HCT116 (cell line): ENCODE measurements at places on chromosomes 13 and 19. TPM values are rescaled to one million over a fixed set of nuclear protein-coding genes. Genes with fewer than 3 reads are reported as not detected.

DNA sequence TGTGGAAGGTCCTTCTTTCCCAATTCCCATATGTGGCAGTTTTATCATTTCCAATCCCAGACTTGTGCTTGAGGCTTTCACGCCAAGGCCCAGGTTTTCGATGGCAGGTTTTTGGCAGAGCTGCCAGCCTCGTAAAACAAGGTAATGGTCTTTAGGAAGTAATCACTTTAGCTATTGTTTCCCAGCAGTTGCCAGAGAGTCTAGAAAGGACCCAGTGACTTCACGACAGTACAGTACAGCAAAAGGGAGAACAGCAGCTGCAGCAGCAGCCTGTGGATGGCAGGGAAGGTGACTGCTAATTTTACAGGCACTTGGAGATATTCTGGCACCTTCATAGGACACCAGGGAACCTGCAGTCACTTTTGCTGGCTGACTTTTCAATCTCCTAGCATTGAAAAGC is 291.6 kb upstream of the MAB21L1 start:
- no peak for DNase-seq

DNA sequence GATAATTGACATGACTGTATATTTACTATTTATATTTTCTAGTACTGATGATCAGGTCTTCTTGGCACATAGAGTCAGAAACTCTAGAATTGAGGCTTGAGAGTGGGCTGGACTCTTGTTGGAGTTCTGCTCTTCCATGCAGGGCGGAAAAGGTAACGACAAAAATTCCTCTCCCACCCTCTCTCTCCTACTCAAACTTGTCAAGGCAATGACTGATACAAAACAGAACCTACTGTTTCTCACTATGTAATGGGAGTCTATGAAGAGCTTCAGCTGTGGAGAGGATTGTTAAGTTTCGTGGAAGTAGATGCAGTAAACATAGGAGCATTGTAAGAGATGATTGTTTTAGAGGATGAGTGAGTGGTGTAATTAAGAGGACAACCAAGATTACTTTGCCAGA is 8.8 kb downstream of the EDNRB start:
- DNase-seq: no peak

GRCh38 chr19:49837009-49837310 is 14.0 kb upstream of the PTOV1 start:
- DNase-seq: no peak

- DNase-seq: no peak
Measured at GRCh38 chr13:85590231-85590931, 208.8 kb downstream of the SLITRK6 start.

- no peak for DNase-seq
Measured at GRCh38 chr13:100014621-100015020, 33.0 kb downstream of the ZIC2 start.

GRCh38 chr19:7858109-7858770 is 15.9 kb downstream of the PRR36 start:
- no peak for DNase-seq

DNA sequence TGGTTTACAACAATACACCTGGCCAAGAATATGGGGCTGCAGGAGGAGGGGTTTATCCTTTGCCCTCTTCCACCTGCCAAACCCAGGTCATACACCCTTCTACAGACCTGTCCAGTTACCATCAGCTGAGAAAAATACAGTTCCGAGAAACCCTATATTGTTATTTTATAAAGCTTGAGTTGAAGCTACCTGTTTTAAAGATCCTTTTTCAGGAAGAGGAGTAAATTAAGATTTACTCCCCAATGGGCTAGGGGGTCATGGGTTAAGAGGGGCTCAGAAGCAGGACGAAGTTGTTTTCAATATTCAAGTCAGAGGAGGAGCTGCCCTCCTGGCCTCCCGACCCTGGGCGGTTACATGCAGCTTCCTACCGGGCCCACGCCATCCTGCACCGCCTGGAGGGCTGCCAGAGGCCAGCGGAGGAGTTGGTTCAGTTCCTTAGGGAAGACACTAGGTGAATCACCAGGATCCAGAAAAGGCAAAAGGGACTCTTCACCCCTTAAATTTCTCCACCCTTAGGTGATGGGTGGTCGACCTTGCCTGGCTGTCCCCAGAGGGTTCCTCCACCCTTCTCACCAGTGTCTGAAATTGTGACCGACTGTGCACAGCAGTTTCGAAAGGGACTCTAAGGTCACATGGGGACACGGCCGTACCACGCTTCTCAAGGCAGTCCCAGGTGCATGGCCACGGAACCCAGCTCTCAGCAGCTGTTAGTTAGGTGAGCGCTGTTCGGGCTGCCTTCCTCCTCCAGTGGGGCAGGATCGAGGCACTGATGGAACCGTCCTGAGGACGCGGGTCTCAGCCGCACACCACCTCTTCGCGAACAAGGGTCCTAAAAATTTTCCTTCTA is 1.2 kb downstream of the GJB2 start:
- no peak for DNase-seq

DNA sequence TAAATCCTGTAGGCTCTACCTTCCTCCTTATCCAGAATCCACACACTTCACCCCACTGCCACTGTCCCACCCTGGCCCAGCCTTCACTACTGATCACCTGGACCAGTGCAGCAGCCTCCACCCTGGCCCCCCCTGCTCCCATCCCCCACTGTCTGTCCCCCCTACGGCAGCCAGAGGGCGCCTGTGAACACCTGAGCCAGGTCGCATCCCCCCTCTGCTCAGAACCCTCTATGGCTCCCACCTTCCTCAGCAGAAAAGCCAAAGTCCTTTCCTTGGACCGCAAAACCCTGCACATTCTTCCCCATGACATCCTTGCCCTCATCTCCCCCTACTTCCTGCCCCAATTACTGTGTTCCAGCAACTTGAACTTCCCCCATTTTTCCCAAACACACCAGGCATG is 20.6 kb downstream of the ELAVL3 start:
- DNase-seq: no peak

DNA sequence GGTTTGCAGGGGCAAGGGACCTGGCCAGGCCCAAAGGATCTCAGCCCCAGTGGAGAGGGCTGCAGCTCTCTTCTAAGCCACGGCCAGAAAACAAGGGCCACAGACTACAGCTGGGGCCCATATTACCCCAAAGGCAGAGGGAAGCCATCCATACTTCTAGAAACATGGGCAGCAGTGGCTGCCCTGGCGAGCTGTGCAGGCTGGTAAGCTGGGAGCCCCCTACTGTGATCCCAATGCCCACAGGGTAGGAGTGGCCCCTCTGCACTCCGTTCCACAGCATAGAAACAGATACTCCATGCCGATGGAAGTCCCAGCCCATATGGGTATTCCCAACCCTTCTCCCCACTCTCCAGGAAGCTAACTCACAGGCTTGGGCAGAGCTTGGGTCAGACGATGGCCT is 25.1 kb downstream of the VSTM2B start:
- DNase-seq: no peak

The OR7A5 gene
- total RNA-seq: not detected

The TMEM238 gene
- total RNA-seq: 21.0 TPM

The CGB5 gene
- total RNA-seq: not detected

The FAM216B gene
- not detected for total RNA-seq

The ELAVL3 gene
- total RNA-seq: 0.05 TPM

The ATP4B gene
- total RNA-seq: not detected

The SIGLEC12 gene
- not detected for total RNA-seq

The ZNF723 gene
- not detected for total RNA-seq

The COPE gene
- total RNA-seq: 263 TPM
